Sciatic nerve (tissue), 2 donors: ENCODE measurements at places on chromosomes 3 and 15. TPM values are rescaled to one million over a fixed set of nuclear protein-coding genes. Genes with fewer than 3 reads are reported as not detected.

The HRG gene
- total RNA-seq = not detected

The ATP10A gene
- total RNA-seq = 5.7 TPM

The FGF12 gene
- 3.2 TPM for total RNA-seq

The CFAP91 gene
- 17.3 TPM for total RNA-seq

The TLR9 gene
- 1.1 TPM for total RNA-seq

The ZNF662 gene
- total RNA-seq = 19.0 TPM

The ITIH1 gene
- total RNA-seq = not detected

The CCK gene
- total RNA-seq = not detected

The MED12L gene
- total RNA-seq = 4.8 TPM

The ZPLD1 gene
- total RNA-seq = not detected

The IL12A gene
- total RNA-seq = 0.53 TPM

The MCF2L2 gene
- total RNA-seq = 2.6 TPM

The CACNA1D gene
- total RNA-seq = 13.0 TPM

The SPINK8 gene
- not detected for total RNA-seq

DNA sequence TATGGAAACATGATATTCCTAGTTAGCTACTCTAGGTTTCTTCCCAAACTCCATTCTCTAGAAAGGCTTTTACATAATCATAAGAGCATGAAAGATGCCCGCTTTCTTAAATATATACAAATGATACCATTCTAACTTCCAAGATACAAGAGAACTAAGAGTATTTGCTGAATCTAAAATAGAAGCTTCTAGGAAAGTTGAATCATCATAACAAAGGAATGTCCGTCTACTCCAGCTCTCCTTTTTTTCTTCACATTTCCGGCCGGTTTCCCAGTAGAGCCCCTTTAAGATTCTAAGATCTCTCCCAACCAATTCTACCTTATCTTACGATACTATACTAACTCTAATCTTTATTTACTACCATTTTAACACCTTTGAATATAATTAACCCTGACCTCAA lies 60.1 kb downstream of the RAD18 start:
- DNase-seq = no peak

GRCh38 chr3:128296469-128297251 lies 143.4 kb downstream of the EEFSEC start:
- no peak for DNase-seq

DNA sequence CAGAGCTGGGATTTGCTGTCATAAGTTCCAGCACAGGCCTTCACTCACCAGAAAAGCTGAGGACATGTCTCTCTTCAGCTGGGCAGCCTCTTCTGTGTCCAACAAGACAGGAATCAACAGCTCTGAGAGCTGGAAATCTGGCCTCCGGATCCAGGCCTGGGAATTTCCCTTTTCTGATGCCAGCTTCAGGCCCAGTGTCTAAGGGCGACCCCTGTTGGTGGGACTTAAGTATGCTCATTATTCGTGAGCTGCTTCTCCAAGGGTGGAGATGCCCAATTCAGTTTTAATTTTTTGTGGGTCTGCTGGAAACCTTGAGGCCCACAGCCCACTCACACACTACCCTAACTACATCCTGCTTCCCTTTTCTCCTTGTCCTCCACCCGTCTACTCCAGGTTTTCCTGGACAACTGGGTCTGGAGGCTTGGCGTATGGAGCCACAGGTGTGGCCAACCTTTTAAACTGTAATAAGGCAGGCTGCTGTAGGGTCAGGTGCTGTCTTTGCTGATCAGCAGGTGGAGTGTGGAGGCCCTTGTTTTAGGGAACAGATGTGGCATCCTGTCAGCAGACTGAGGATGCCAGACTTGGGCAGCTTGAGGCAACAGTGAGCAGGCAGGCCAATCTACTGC lies 2.6 kb upstream of the CEMIP start:
- peak; percentile 87 for DNase-seq

- DNase-seq = no peak
Observed at GRCh38 chr15:77722759-77723460, 90.2 kb upstream of the LINGO1 start.

GRCh38 chr3:94291686-94292085 lies 228.8 kb downstream of the NSUN3 start:
- no peak for DNase-seq

DNA sequence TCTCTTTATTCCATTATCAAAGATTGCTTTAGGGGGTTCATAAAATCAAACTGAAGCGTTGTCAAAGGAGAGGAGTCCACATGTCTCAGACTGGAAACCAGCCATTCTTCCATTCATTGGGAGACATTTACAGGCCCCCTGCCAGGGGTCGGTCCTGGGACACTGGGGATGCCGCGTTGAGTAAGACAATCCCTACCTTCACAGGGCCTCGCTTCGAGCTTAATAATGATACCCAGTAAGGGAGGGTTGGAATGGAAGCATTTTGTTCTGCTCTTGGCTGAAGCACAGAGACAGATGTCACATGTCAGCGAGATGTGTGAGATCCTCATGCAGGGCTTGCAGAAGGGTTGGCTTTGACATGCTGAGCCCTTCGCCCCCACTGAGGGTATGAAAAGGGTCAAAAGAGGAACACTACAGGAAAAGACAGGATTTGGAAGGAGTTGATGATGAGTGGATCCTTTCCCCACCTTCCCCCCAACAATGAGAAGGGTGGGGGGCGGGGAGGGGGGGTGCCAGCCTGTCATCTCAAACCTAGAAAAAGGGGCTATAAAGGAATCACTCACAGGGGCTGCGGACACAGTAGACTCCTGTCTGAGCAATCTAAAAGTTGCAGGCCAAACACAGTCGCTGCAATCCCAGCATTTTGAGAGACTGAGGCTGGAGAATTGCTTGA lies 25.6 kb upstream of the ARL8B start:
- no peak for DNase-seq

DNA sequence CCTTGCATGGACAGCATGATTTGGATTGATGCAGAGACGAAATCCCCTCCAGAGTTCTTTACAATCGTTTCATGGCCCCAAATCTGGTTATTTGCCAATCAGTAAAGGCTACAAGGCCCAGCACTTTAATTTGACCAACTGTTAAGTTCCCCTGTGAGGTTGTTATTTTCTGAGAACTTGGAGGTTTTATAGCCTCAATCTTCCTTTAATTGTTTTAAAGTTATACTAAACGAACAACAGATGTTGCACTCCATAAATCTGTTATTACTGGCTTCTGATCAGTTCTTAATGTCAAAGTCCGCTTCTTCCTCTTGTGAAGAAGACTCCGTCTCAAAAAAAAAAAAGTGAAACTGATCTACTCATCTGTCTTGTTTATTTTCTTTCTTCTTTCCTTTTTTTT lies 30.8 kb downstream of the LARP6 start:
- no peak for DNase-seq

GRCh38 chr3:170301405-170301804 lies 56.1 kb upstream of the SKIL start:
- DNase-seq = no peak

DNA sequence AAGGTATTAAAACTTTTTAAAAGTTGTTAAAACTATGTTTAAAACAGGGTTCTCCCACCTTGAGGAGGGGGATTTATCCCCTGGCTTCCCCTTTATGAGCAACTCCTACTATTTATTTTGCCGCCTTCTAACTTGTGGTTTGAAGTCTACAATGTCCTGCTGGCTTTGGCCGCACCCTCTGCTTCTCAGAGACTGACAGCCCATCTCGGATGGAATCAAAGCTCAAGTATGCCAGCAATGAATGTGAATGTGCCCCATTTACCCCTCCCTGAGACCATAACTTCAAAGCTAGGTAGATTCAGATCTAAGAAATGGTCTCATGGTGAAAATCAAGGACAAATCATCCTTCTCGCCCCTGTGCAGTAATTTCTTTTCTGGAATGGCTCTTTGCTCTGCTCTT lies 10.3 kb downstream of the ZBTB38 start:
- DNase-seq = no peak

- DNase-seq = peak; percentile 79
Observed at GRCh38 chr3:40780925-40781406, 256.2 kb downstream of the ZNF621 start.

GRCh38 chr3:59609657-59610348 lies 560.0 kb upstream of the CFAP20DC start:
- DNase-seq = no peak

- DNase-seq = no peak
Observed at GRCh38 chr3:193701953-193702635, 109.1 kb downstream of the OPA1 start.

GRCh38 chr3:51075221-51075775 lies 309.8 kb upstream of the MANF start:
- no peak for DNase-seq

DNA sequence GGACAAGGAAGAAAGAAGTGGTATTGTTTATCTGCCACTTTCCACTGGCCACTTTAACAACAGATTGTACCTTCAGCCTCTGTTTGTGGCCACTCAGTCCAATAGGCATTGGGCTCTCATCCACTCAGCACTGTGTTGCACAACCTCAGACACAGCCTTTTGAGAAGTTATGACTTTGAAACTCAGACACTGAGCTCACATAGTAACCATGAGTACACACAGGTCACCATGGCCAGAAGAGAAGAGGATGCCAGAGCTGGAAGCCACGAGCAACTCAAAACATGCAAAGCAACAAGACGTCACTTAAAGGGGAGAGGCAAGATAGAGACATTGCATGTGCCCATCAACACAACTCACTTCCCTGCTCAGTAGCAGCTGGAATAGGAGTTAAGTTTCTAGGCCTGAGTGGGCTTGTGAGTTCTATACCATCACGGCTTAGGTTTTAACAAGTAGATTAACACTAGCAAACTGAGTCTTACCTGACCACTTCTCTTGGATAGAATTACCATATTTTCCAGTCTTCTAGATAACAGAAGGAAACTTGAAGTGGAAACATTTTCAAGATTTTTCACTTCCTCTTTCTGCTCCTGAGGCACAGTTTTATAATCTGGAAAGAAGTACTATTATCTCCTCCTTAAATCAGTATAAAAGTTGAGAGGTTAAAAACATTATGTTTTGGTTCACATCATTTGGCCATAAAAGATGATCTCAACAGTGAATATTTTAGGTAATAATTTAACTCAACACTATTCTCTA lies 103.5 kb downstream of the IMPG2 start:
- no peak for DNase-seq

- DNase-seq = no peak
Observed at GRCh38 chr3:123318374-123318773, 116.6 kb downstream of the SEC22A start.

GRCh38 chr15:82554849-82555248 lies 14.6 kb upstream of the RPS17 start:
- DNase-seq = no peak

DNA sequence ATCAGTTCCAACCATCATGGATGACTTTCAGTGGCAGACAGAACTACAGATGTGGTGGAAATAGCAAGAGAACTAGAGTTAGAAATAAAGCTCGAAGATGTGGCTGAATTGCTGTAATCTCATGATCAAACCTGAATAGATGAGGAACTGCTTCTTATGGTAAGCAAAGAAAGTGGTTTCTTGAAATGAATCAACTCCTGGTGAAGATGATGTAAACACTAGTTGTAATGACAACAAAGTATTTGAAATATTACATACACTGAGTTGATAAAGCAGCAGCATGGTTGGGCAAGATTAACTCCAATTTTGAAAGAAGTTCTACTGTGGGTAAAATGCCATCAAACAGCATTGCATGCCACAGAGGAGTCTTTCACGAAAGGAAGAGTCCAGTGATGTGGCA lies 131.7 kb upstream of the FAM3D start:
- DNase-seq = no peak
